Activated CD4-positive, alpha-beta memory T cell treated with anti-CD3 and anti-CD28 coated beads, Interleukin-2, amount 10 ng/mL, durations not matched to agents 7 days and 5 days (primary cell): ENCODE measurements at places on chromosomes 3 and 15. TPM values are rescaled to one million over a fixed set of nuclear protein-coding genes. Genes with fewer than 3 reads are reported as not detected.

The TBC1D23 gene
- 26.5 TPM for total RNA-seq

The EFCC1 gene
- total RNA-seq = not detected

The KBTBD13 gene
- not detected for total RNA-seq

The STAB1 gene
- total RNA-seq = not detected

The EFHB gene
- 0.58 TPM for total RNA-seq

The CPNE9 gene
- total RNA-seq = not detected

The KNG1 gene
- not detected for total RNA-seq

The RPL22L1 gene
- total RNA-seq = 98.9 TPM

DNA sequence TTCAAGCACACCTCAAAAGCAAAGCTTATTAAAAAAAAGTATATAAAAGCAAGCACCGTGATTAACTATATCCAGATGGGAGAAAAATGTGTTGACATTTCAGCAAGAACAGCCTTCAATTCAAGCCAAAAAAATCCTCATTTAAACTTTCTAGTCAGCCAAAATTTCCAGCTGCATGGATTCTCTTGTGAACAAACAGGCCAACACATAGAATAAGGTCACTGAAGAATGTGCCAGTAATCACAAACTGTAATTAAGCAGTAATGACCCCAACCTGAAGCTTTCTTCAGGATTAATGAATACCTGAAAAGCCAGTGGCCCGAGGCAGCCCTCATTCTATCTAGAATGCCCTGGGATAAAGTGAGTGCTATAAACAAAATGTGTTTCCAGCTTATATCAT lies 130.7 kb upstream of the KCNMB2 start:
- DNase-seq = no peak

- DNase-seq = peak; percentile 23
Measured at GRCh38 chr3:18556001-18556408, 130.9 kb upstream of the SATB1 start.

GRCh38 chr15:38690216-38690615 lies 125.6 kb upstream of the RASGRP1 start:
- no peak for DNase-seq

- no peak for DNase-seq
Measured at GRCh38 chr3:125003369-125003853, 52.4 kb downstream of the HEG1 start.

DNA sequence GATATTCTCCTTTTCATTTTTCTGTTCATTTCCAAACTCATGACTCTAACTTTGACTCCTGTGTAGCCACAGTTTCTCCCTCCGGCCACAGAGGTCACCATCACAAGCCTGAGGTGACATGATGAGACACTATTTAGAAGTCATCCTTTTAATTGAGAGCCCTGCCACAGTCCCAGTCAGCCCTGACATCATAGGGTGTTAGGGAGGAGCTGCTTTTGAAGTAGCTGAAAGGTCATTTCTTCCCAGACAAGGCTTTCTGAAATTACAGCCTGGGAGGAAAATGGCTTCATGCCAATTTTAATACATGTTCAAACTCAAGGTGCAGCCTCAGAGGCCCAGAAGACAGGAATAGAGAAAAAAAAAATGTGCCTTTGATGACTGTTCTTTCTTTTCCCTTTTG lies 532.8 kb upstream of the TGFBR2 start:
- no peak for DNase-seq

DNA sequence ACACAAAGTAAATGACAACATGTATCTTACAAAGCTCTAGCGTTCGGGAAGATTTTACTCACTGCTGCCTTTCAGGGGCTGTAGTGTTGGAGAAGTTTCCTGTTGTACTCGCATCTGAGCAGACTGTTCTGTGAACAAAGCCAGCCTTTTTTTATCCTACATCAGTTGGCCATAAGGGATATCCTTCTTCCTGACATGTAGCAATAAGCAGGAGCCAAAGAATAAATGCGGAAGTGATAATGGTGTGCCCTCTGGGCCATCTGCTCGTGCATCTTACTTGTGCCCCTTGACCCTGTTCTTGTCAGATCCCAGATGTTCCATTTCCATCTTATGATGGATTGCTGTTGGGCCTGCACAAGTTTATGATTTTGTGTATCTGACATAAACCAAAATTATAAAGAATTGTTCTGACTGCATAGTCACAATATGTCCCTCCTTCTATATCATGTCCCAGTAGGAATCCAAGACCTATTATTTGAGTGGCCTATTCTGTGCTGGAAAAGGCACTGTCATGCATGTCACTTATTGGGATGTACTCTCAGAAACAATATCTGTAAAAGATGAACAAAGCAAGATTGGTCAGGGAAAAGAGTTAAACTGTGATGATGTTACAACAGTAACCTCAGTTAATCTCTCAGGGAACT lies 631.3 kb downstream of the NSUN3 start:
- DNase-seq = no peak

GRCh38 chr3:122392868-122393844 lies 9.2 kb downstream of the FAM162A start:
- peak; percentile 23 for DNase-seq

DNA sequence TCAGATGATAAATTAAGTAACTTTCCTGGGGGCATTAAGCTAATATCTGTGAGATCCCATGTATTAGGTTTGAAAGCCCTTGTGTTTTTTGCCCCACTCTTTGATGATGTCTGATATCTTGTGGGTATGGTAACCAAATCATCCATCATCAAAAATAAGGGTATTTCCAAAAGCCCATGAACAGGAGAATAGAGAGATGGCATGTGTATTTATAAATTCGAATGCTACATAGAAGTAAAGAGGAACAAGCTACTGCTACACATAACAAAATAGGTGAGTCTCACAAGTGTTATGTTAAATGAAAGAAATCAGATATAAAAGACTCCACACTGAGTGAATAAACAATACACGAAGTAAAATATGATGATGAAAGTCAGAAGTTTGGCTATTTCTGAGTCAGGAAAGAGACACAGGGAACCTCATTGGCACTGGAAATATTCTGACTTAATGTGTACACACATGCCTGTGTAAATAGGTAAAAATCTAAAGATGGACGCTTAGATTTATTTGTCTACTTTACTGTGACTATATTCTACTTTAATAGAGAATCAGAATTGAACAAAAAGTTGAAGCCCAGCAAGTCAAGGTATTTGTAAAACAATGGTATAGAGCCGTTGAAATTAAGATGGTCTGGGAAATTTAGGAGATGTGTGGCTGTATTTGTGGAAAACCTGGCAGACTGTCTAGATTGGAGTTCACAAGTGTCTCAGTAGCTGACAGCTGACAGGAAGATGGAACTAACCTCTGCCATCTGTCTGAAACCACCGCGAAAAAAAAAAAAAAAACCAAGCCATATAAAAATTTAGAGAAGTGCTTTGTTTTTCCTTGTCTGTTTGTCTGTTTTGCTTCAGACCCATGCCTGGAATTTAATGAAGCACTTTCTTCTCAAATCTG lies 111.0 kb upstream of the TGFBR2 start:
- DNase-seq = no peak

GRCh38 chr3:53171827-53172505 lies 11.0 kb downstream of the PRKCD start:
- no peak for DNase-seq

DNA sequence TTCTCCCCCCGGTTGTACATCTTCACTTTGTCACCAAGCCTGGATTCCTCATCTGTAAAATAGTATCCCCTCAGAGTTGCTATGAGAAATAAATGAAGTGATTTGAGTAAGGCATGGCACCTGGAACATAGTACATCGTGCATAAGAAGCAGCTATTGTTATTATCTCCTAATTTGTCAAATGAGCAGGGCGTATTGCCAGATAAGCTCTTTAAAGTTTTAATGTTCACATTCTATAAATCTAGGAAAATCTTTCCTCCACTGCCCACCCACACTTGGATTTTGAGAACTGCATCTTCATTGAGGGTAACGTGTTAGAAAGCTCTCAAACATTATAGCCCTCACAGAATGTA lies 32.3 kb downstream of the CACNA1D start:
- no peak for DNase-seq
